ENCODE measurements at places on chromosomes 1 and 21.

GRCh38 chr1:206772243-206772937 is at the start of gene IL10:
TSS of gene IL10 (minus strand) at chr1:206772494. CDS start at chr1:206772435, 59 bp downstream.
- DNase-seq = no peak

DNA sequence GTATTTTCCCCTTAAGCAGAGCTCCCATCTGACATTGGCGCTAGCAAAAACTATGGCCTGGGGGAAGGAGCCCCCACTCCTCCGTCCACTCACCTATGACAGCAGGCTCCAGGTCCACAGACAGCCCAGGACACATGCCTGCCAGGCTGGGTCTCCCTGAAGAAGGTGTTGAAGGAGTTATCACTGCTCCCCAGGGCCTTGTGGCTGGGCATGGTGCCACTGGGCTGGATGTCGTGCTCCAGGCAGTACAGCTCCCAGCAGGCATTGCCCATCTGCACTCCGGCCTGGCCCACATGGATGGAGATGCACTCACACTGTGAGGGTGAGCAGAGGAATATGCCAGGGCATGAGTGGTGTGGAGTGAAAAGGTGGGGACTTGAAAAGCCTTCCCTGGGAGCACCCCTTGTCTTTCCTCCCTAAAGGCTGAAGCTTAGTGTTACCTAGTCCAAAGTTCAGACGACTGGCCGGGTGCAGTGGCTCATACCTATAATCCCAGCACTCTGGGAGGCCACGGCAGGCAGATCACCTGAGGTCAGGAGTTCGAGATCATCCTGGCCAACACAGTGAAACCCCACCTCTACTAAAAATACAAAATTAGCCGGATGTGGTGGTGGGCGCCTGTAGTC is 30.0 kb downstream of the RABIF start:
- DNase-seq = no peak

GRCh38 chr1:81600878-81601622 is 199.7 kb upstream of the ADGRL2 start:
- DNase-seq = no peak

- no peak for DNase-seq
Measured at GRCh38 chr1:209074575-209075250, 508.8 kb upstream of the CAMK1G start.

GRCh38 chr1:157580828-157581210 is 17.1 kb downstream of the FCRL4 start:
- DNase-seq = no peak

- no peak for DNase-seq
Measured at GRCh38 chr1:204199579-204199978, 3.3 kb upstream of the KISS1 start.

DNA sequence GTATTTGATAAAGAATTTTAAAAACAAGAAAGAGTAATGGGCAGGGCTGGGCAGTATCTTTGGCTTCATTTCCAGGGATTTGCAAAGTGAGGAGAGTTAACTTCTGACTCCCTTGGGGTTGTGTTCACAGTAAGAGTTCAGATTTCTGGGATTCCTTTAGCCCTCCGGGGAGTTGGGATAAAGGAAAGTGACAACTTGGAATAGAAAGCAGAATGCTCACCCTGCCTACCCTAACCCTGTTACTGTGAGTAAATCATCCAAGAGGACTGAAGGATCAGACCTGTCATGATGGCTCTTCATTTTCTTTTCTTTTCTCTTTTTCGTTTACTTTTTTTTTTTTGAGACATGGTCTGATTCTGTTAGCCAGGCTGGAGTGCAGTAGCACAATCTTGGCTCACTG is 76.1 kb downstream of the CACHD1 start:
- no peak for DNase-seq
